Activated naive CD4-positive, alpha-beta T cell treated with anti-CD3 and anti-CD28 coated beads, Interleukin-2, amount 50 U/mL, for 72 hours (primary cell): ENCODE measurements at places on chromosomes 16 and 17.

DNA sequence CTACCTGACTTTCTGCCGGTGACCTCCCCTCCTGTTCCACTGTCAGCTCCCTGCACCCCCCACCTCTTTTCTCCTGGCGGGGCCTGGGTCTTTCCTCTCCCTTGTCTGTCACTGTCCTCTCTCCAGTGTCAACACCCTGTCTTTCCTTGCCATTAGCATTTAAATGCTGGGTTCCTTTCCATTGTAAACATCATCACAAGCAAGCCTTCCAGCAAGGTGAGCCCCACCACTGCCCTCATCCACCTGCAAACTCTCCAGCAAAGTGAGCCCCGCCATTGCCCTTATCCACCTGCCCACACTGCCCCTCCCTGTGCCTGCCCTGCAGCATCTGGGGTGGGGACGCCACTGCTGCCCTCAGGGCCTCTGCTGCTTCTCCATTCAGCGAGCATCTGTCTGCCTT is 195.0 kb downstream of the ENGASE start:
- no peak for DNase-seq

GRCh38 chr16:77306075-77306474 is 106.9 kb downstream of the SYCE1L start:
- no peak for DNase-seq

GRCh38 chr16:84883301-84883700 is 63.5 kb downstream of the CRISPLD2 start:
- no peak for DNase-seq

DNA sequence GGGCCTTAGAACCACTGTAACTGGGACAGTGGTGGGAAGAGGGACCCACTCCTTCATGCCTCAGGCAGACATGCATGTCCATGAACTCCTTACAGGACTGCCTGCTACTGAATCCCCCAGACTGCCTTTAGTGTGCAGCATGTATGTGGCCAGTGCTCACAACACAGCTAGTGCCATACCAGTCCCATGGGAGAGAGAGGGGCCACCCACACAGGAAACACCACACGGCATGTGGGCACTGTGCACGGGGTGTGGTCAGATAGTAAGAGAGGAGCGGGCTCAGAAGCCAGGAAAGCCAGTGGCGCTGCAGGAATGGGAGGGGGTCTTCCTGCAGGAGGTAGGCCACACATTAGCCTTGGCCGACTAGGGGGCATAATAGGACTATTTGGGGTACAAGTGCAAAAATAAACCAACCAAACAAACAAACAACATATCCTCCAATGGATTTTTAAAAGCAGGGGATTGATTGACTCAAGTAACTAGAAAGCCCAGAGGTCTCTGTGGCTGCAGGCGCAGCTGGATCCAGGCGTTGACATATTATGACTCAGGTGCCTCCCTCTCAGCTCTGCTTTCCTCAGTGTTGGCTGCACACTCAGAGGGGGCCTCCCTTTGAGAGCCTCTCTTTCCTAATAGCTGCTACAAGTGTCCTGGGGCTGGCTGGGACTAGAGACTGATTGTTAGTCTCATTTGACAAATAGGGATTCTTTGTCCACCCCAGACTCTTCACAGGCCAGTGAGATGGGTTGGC is 104.4 kb downstream of the AMFR start:
- DNase-seq, result no peak
